ENCODE measurements at places on chromosomes 3 and 15.

- H3K27me3 ChIP-seq = no peaks in the 10 kb centered on the region
- no peaks in the 10 kb centered on the region for H3K4me1 ChIP-seq
- no peak overlapping the region for H3K27ac ChIP-seq
Observed at GRCh38 chr3:83216919-83217594, 1455.6 kb upstream of the GBE1 start.

DNA sequence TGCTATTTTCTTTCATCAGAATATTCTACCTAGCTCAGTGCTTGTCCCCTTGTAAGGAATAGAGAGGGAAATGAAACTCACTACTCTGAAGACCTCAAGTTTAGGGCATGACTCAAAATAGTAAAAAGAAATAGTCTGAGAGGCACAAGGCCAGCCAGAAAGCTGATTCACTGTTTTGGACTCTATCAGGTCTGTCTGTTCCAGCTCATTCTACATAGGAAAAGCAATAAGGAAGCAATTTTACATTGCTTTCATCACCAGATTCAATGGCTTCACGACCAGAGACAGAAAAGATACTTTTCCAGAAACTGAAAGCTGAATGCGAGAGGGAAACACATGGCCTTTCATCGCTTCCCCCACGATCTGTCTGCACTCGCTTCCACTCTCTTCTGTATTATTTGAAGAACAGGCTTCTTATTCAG, 276.0 kb downstream of the GBE1 start:
- no peak overlapping the region for H3K4me3 ChIP-seq
- H3K27me3 ChIP-seq = no peaks in the 10 kb centered on the region
- no peak overlapping the region for H3K27ac ChIP-seq
- no peaks in the 10 kb centered on the region for H3K4me1 ChIP-seq
- no peaks in the 10 kb centered on the region for H3K36me3 ChIP-seq

GRCh38 chr3:145760036-145760435, 400.9 kb downstream of the PLOD2 start:
- no peaks in the 10 kb centered on the region for H3K36me3 ChIP-seq
- no peaks in the 10 kb centered on the region for H3K27me3 ChIP-seq
- DNase-seq = no peak
- no peak overlapping the region for H3K27ac ChIP-seq

DNA sequence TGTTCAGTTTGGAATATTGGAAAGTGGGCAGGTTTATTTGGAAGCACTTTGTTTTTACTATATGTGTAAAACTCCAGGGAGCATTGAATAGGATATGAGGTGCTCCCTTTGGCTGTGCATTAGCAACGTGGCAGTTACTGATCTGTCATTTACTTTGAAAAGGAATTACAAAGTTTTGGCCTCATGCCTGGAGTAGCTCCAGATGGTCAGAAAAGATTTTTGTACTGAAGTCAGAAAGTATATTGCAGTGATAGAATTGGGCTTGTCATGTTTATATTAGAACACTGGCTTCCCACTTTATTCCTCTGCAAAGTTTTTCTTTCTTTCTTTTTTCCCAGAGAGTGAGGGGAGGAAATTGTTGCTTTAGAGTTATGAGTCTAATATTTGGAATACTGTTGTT, 26.1 kb downstream of the FNDC3B start:
- peaks cover 2% of the 10 kb centered on the region for H3K36me3 ChIP-seq
- no peak for DNase-seq
- H3K4me1 ChIP-seq = peaks cover 11% of the 10 kb centered on the region

- H3K27me3 ChIP-seq = no peaks in the 10 kb centered on the region
- H3K27ac ChIP-seq = no peak overlapping the region
- no peak overlapping the region for H3K4me3 ChIP-seq
- no peaks in the 10 kb centered on the region for H3K36me3 ChIP-seq
- DNase-seq = no peak
Observed at GRCh38 chr3:37987751-37988179, 2.8 kb upstream of the VILL start.

- no peaks in the 10 kb centered on the region for H3K36me3 ChIP-seq
- no peak overlapping the region for H3K4me3 ChIP-seq
- H3K4me1 ChIP-seq = no peaks in the 10 kb centered on the region
- H3K27me3 ChIP-seq = no peaks in the 10 kb centered on the region
- peak; percentile 80 for DNase-seq
Observed at GRCh38 chr3:88195951-88196434, 46.2 kb downstream of the C3orf38 start.

DNA sequence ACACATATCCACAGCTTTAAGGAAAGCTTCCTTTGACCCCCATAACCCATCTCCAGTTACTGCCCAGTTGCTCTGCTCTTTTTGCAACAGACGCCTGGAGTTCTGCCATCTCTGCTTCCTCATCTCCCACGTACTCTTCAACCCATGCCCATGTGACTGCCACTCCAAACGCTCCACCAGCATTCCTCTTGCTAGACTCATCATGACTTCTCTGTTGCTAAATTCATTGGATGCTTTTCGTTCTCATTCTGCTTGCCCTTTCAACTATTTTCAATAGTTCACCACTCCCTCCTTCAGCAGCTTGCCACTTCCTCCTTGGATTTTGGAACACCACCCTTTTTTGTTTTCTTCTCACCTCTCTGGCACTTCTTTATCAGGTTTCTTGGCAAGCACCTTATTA, 2.7 kb upstream of the KNSTRN start:
- no peak overlapping the region for H3K4me3 ChIP-seq
- H3K27me3 ChIP-seq = no peaks in the 10 kb centered on the region
- H3K4me1 ChIP-seq = no peaks in the 10 kb centered on the region
- H3K36me3 ChIP-seq = no peaks in the 10 kb centered on the region
- H3K27ac ChIP-seq = no peak overlapping the region
- DNase-seq = peak; percentile 91

GRCh38 chr3:128736601-128737000, 10.6 kb downstream of the RAB7A start:
- H3K36me3 ChIP-seq = peaks cover 3% of the 10 kb centered on the region
- H3K27ac ChIP-seq = no peak overlapping the region
- no peaks in the 10 kb centered on the region for H3K4me1 ChIP-seq
- DNase-seq = no peak

GRCh38 chr3:55708921-55709320, 221.8 kb upstream of the WNT5A start:
- peak; percentile 68 for DNase-seq
- H3K36me3 ChIP-seq = no peaks in the 10 kb centered on the region
- no peaks in the 10 kb centered on the region for H3K27me3 ChIP-seq
- no peak overlapping the region for H3K4me3 ChIP-seq
- no peak overlapping the region for H3K27ac ChIP-seq
- no peaks in the 10 kb centered on the region for H3K4me1 ChIP-seq

DNA sequence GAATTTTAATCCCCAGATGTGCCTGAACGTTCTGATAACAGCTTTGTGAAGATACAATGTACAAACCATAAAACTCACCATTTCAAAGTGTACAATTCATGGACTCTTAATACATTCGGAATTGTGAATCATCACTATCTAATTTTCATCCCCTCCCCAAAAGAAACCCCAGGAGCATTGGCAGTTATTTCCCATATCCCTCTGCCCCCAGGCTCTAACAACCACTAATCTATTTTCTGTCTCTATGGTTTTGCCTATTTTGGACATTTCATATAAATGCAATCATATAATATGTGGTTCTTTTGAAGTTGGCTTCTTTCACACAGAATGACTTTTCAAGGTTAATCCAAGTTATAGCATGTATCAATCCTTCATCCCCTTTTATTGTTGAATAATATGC, 25.3 kb downstream of the PRICKLE2 start:
- no peaks in the 10 kb centered on the region for H3K27me3 ChIP-seq
- H3K4me3 ChIP-seq = no peak overlapping the region
- no peak overlapping the region for H3K27ac ChIP-seq
- H3K4me1 ChIP-seq = no peaks in the 10 kb centered on the region

DNA sequence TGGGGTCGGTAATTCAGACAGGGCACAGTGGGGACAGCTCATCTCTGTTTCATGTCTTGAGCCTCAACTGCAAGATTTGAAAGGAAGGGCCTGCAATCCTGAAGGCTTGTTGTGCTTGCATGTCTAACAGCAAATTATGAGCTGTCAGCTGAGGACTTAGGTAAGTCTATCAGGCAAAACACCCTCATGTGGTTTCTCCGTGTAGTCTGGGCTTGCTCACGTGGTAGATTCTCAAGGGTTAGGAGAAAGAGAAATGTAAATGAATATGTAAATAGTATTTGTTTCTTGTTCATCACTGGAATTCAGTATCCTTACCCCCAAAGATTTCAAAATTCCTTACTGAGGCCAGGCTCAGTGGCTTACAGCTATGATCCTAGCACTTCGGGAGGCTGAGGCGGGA, 30.1 kb upstream of the HYKK start:
- no peaks in the 10 kb centered on the region for H3K4me1 ChIP-seq
- no peak overlapping the region for H3K4me3 ChIP-seq
- DNase-seq = no peak
- peaks cover 30% of the 10 kb centered on the region for H3K36me3 ChIP-seq
- no peak overlapping the region for H3K27ac ChIP-seq

- no peak overlapping the region for H3K27ac ChIP-seq
- no peaks in the 10 kb centered on the region for H3K36me3 ChIP-seq
- no peak for DNase-seq
Observed at GRCh38 chr3:125098611-125099291, 43.0 kb upstream of the HEG1 start.

- H3K27ac ChIP-seq = no peak overlapping the region
- DNase-seq = no peak
- no peaks in the 10 kb centered on the region for H3K4me1 ChIP-seq
- H3K4me3 ChIP-seq = no peak overlapping the region
Observed at GRCh38 chr3:178075344-178075743, 460.9 kb upstream of the KCNMB2 start.

- DNase-seq = no peak
- H3K27ac ChIP-seq = no peak overlapping the region
- no peak overlapping the region for H3K4me3 ChIP-seq
- no peaks in the 10 kb centered on the region for H3K27me3 ChIP-seq
- peaks cover 3% of the 10 kb centered on the region for H3K4me1 ChIP-seq
Observed at GRCh38 chr3:111748132-111748531, 110.9 kb upstream of the PHLDB2 start.

DNA sequence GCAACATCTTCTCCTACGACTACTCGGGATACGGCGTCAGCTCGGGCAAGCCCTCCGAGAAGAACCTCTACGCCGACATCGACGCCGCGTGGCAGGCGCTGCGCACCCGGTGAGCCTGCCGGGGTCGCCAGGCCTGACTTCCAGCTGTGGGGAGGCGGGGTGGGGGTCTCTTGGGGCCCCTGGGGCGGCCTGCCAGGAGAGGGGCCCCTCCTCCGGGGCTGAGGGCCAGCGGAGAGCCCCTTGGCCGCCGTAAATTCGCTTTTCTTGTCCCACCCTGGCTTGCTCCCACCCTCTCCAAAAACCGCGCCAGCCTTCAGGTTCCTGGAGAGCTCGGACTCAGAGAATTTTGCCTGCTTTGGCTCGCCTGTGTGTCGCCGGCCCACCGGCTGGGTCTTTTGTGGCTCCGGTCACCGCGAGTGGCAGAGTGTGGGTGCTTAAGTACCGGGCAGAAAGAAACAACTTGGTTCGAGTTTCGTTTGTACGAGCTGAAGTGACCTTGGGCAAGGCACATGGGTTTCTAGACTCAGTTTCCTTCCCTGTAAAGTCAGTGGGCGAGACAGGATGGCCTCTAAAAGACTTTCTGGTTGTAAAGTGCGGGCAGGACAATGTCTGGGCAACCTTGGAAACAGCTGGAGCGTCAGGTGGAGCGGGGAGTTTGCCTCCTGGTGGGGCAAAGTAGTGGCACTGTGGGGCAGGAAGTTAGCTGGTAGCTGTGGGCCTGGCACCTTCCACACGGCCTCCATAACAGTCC, 976 bp downstream of the ABHD17C start:
- peak overlapping the region; percentile 89 for H3K4me3 ChIP-seq
- no peak overlapping the region for H3K27ac ChIP-seq
- no peaks in the 10 kb centered on the region for H3K27me3 ChIP-seq
- H3K36me3 ChIP-seq = no peaks in the 10 kb centered on the region
- no peak for DNase-seq

DNA sequence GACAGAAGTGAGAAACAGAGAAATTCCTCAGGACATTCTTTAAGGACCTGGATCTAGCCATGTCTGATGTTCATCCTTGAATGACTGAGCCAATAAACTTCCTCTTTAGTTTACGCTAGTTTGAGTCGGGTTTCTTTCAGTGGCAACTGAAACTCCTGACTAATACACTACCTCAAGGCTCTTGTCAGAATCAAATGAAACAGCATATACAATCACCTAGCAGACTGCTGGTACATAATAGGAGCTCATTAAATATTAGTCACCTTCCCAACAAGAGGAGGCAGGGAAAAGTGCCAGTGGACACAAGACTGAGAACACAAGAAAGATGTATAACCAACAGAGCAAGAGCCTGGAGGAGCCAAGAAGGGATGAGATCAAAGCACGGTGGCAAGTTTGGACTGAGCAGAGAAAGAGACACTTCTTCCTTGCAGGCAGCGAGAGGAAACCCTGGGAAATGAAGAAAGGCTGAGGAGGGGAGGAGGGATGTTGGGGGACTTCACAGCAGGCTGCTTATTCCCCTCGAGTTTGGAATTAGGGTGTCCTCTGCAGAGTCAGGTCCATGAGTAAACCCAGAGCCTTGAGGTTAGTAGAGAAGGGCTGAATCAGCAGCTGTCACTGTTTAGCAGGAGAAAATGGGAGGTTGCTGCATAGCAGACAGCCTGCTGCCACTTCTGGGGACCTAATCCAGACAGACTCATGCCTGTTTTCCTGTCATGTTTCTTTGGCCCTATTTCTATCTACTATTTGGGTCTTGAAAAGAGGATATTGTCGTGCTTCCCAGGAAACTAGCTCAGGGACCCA, 73.3 kb downstream of the MRPL46 start:
- no peaks in the 10 kb centered on the region for H3K36me3 ChIP-seq
- no peak overlapping the region for H3K27ac ChIP-seq
- H3K4me1 ChIP-seq = no peaks in the 10 kb centered on the region

GRCh38 chr3:77247817-77248216, 207.9 kb downstream of the ROBO2 start:
- no peak for DNase-seq
- H3K27ac ChIP-seq = no peak overlapping the region
- no peak overlapping the region for H3K4me3 ChIP-seq
- no peaks in the 10 kb centered on the region for H3K36me3 ChIP-seq
- H3K4me1 ChIP-seq = no peaks in the 10 kb centered on the region

DNA sequence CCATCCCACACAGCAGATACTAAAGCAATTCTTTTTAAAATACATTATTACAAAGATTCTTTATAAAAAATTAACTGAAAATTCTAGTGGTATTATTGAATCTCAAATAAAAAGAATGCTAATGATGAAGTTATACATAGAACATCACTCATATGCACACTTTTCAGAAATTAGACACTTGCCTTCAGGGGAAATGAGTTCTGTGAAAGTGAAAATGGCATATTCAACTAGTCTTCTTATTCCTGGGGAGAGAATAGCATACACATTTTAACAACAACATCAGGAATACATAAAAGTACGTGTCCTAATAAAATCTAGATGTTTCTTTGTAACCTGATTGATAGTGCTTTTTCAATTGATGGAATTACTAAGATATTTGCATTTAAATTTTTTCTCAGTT, 36.8 kb upstream of the DHX36 start:
- H3K4me1 ChIP-seq = peaks cover 2% of the 10 kb centered on the region
- no peak overlapping the region for H3K4me3 ChIP-seq
- no peak for DNase-seq
- no peak overlapping the region for H3K27ac ChIP-seq

All from trophoblast cell (in vitro differentiated cells and primary cell).